OCI-M1 (cell line): ENCODE measurements at places on chromosomes 1 and 21.

- DNase-seq, result peak; percentile 79
Measured at GRCh38 chr1:154608397-154609270, 648 bp upstream of the ADAR start.

- DNase-seq, result peak; percentile 76
Measured at GRCh38 chr1:223831755-223832636, 13.8 kb downstream of the TP53BP2 start.

- no peak for DNase-seq
Measured at GRCh38 chr1:8158995-8159394, 132.9 kb upstream of the ERRFI1 start.

DNA sequence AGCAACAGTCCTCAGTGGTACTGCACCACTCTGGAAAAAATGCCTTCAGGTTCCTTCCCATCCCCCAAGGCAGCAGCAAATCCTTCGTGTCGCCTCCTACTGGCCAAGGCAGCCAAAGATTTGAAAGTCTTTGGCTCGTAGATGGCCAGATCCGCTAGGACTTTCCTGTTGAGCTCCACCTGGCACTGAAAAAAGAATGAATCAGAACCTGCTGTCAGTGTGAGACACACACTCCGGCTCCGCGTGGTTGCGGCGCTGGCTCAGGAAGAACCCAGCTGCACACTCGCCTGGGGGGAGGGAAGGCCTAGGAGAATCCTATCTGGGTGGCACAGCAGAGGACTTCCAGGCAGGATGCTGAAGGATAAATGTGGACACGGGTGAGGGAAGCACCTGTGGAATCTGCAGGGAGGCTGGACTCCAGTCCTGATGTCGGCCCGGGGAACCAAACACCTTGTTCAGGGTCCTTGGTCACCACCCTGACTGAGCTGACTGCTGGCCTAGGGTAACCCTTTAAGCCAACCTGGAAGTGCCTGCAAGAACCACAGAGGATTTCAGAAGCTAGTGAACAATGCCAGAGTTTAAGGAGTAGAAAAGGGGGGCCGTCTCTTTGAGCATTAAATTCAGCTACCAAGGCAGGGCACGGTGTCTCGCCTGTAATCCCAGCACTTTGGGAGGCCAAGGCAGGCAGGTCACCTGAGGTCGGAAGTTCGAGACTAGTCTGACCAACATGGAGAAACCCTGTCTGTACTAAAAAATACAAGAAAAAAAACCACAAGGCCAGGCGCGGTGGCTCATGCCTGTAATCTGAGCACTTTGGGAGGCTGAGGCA, 3.2 kb upstream of the CCNL2 start:
- peak; percentile 67 for DNase-seq

GRCh38 chr1:56824271-56824670, 5.1 kb upstream of the FYB2 start:
- no peak for DNase-seq

DNA sequence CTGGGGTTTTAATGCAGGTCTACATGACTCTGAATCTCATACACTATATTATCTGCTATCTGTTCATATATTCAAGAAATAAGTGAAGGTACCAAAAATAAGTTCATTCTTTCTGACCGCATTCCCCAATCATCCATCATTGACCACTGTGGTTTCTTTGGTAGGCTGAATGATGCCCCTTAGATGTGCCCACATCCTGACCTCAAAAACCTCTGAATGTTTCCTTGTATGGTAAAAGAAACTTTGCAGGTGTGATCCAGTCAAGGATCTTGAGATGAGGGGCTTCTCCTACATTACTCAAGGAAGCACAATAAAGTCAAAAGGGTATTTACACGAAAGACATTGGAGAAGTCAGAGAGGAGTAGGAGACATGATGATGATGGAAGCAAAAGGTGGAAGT, 60.6 kb upstream of the LRRC8B start:
- DNase-seq, result no peak

- no peak for DNase-seq
Measured at GRCh38 chr1:105724286-105724685, 1332.2 kb upstream of the PRMT6 start.

- DNase-seq, result no peak
Measured at GRCh38 chr1:47661040-47661439, 223.2 kb downstream of the FOXD2 start.

GRCh38 chr1:186191511-186191910, 183.5 kb downstream of the TPR start:
- no peak for DNase-seq

- peak; percentile 75 for DNase-seq
Measured at GRCh38 chr1:176205332-176205914, 1.7 kb downstream of the COP1 start.

DNA sequence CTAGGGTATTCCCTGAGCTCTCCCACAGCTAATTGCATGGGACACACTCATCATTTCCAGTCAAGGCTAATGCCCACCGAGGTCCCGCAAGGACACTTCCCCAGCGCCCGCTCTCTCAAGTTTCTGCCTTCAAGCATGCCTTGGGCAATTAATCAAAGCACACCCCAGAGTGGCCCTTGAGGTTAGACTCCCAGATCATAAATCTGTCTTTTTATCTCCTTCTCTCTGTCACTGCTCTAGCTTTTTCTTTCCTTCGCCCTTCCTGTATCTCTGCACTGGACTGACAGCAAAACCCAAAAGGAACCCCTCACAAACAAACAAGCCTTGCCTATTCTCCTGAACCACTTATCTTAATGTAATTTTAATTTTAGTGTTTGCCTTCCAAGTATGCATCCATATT, 7.9 kb upstream of the EXOSC10 start:
- no peak for DNase-seq

- DNase-seq, result peak; percentile 72
Measured at GRCh38 chr1:29379443-29380073, 143.2 kb downstream of the PTPRU start.

DNA sequence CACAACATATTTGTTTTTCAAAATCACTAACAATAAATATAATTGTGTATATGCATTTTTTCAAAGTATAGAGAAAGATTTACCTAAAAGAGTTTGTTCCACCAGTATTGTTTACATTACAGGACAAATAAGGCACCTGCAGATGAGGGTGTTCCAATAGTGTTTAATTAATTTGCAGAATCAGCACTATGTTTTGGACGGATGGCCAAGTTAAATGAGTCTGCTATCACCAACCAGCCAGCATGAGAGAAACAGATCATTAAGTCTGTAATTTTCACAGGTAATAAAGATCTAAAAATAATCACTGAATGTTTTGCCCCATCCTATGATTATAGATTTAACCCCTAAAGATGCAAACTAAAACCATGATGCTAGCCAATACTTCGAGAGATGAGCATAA, 2247.0 kb downstream of the NCAM2 start:
- no peak for DNase-seq

GRCh38 chr1:227921461-227922185, 26.1 kb downstream of the WNT9A start:
- DNase-seq, result no peak

DNA sequence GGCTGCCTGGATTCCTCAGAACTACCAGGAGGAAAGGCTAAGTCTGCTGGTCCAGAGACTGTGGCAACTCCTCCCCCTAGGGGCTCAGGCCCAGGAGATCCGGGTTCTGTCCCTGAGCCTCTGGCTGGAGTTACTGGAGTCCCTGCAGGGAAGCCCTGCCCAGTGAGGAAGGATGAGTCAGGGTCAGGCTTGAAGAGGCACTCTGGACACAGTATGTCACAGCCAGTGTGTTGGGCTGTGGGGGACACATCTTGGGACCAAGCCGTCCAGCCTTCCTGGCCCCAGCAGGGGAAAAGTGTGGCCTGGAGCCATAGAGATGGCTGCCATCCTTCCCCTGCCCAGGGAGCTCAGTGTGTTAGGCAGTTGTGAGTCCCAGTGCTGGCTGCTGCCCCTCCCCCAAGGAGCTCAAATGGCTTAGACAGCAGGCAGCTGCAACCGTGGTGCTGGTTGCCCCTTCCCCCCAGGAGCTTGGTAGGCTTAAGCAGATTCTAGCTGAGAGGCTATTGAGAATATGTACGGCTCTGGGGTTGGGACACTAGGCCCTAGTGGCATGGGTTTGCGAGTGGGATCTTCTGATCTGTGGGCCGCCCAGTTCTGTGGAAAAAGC, 28.2 kb upstream of the RABGAP1L start:
- DNase-seq, result no peak

GRCh38 chr21:14543983-14544382, 2.1 kb downstream of the SAMSN1 start:
- peak; percentile 57 for DNase-seq

DNA sequence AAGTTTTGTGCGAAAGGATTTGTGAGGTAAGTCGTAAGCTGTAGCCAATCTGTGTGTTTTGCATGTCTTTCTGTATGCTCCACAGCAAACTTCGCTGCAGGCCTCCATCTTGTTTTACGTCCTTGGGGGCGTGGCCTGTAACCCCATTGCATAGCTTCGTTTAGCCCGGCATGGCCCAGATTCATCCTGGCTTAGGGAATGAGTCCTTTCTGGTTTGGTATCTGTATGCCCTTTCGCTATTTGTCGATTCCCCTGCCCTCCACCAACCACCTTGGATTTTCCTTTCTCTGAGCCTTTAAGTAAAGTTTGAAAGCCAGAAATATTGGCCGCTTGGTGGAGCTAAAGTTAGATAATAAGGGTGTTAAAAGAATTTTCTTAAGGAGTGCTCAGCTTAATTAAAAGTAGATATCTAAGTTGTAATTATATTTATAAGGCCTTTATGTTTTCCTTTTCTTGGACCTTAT, 1.1 kb downstream of the THEM4 start:
- DNase-seq, result peak; percentile 75

- no peak for DNase-seq
Measured at GRCh38 chr1:42403880-42404400, 23.3 kb downstream of the RIMKLA start.

- DNase-seq, result no peak
Measured at GRCh38 chr1:54570161-54570560, 22.1 kb downstream of the ACOT11 start.

GRCh38 chr1:19124273-19124672, 85.8 kb downstream of the UBR4 start:
- DNase-seq, result no peak

DNA sequence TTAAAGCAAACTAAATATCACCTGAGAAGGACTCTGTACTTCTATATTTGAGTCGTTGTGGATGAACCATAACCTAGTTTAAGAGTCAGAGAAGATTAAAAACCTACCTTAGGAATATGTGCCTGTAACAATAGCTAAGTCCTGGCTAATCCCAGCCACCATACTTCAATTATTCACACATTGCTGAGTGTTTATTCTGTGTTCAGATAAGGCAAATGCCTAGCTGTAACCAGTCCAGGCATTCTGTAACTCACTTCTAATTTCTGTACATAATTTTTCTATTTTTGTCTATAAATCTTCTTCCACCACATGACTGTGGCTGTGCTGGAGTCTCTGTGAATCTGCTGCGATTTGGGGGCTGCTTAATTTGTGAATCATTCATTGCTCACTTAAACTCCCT, 441.9 kb upstream of the ADAMTS5 start:
- no peak for DNase-seq

GRCh38 chr1:234597894-234598293, 12.1 kb downstream of the IRF2BP2 start:
- DNase-seq, result peak; percentile 87

DNA sequence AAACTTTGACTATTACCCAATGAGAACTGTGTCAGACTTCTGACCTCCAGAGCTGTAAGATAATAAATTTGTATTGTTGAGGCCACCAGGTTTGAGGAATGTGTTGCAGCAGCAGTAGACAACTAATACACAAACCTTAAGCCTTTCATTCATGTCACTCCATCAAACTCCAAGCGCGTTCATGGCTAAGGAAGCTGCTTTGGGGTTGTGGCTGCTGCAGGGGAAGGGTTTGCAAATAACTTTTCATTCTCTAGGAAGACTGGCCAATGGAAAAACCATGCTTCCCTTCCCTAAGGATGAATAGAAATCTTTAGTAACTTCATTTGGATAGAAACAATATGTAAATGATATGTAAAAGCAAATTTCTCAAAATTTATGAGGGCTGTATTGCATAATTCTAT, 170.4 kb downstream of the RHOU start:
- DNase-seq, result no peak

GRCh38 chr1:64065571-64065970, 137.9 kb upstream of the UBE2U start:
- DNase-seq, result no peak

DNA sequence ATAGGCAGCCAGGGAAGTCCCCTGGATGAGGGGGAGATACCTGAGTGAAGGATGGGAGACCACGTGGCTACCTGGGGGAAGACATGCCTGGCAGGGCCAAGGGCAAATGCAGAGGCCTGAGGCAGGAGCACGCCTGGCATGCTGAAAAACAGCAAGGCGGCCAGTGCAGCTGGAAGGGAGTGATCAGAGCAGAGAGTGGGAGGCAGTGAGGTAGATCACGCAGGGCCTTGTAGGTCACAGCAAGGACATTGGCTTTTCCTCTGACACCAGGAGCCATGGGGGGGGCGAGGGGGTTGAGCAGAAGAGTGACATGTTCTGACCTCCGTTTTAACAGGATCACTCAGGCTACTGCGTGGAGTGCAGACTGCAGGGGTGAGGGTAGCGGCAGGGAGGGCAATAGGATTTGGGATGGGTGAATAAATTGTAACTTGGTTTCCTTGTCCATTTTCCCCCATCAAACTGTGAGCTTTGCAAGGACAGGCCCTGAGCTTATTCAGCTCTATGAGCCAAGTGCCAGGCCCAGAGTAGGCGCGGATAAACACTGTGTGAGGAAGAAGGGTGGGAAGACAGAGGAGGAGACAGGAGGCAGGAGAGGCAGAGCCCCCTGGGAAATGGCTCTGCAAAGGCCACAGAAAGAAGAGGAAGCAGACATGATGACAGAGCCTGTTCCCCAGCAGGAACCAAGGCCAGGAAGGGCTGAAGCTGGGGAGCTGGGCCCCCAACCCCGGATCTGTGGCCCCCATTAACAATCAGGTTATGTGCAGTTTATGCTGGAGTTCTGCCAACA, 16.6 kb downstream of the IFI6 start:
- DNase-seq, result no peak
